ENCODE measurements at places on chromosomes 2 and 18. TPM values are rescaled to one million over a fixed set of nuclear protein-coding genes. Genes with fewer than 3 reads are reported as not detected.

DNA sequence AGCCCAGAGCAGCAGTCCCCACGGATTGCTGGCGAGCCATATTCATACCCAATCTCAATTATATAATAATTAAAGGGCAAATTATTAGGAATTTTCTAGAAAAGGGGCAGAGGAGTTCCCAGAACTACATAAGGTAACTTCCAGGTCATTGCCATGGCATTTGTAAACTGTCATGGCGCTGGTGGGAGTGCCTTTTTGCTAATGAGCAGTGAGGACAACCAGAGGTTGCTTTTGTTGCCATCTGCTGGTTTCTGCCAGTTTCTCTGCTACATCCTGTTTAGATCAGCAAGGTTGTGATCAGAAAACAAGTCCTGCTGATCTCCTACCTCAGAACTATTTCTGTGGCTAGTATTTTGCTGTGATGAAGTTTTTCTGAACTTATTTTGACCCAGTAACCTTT lies 159.8 kb upstream of the PIEZO2 start:
- no peak for DNase-seq

DNA sequence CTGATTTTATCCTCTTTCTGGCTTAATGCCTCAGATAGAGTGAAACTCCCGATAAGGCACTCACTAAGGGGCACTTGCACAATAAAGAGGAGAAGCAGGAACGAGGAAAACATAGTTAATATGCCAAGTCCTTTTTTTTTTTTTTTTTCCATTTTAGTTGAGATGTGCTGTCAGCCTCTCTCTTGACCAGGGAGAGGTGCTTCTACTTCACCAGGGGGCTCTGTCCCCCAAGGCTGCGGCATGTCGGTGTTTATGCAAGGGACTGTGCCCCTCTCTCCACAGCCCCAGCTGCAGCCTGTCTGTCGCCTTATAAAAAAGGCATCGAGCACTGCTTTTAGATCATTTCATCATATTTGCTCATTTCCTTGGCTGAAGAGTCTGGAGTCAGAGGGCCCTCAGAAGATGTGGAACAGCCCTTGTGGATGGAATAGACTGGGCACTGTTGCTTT lies 178.1 kb downstream of the SLC8A1 start:
- no peak for DNase-seq

- no peak for DNase-seq
Observed at GRCh38 chr18:13613591-13614501, 112.5 kb downstream of the FAM210A start.

DNA sequence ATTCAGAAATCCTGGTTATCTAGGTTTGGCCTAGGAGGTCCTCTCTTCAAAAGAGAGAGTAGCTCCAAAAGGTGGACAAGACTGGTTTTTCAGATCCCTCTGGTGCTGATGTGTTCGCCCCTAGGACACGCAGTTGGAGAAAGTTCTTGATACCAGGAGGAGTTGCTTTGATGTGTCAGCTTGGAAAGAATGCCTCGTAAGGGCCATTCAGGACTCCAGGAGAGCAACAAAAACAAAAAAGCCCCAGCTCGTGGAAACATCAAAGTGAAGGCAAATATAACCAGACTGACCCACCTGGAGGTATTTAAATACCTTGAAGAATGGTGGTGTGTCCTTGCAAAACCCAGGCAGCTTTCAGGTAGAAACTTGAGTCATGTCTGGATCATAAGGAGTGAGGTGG lies 12.5 kb upstream of the LBH start:
- DNase-seq = no peak

DNA sequence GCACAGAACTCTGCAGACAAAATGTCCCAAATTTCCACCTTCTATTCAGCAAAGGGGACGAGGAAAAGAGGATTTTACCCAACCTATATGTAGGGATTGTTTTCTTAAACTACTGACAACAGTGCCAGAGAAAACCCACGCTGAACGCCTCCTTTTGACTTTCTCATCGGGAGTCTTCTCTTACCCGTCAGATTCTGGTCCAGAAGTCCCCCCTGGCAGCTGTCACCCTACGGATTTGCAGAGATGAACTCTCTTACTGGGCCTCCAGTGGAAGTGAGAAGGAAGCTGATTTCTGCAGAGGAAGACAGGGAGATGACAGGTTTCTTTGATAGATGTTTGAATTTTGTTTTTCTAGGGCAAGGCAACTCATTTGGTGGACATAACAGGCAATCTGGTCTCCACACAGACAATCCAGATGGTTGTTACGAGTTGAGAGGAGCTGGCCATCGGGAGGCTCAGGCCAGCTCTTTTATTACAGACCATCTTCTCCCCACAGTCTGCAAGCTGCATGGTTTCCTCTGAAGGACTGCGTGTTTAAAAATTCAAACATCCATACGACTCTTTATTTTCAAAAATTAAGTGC lies 804.3 kb downstream of the RNF144A start:
- DNase-seq = no peak

DNA sequence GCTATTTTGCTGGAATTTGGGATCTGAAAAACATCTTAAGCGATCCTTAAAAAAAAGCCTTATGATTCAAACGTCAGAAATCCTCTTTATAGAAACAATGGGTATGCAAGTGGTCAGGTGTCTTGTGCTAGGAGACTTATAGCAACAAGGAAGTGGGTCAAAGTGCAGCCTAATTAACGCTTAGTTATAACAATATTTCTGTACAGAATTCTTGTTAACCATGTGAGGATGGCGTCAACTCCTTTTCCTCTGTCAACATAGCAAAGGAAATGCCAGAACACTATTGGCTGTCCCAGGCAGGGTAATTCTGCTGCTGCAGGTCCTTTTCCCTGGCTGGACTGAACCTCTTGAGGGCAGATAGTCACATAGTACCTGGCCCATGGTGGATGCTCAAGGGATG lies 189.4 kb downstream of the MSH2 start:
- no peak for DNase-seq

Gene POTEJ
- not detected for polyA plus RNA-seq

Gene LHCGR
- polyA plus RNA-seq = 3.4 TPM

Gene IKZF2
- polyA plus RNA-seq = 5.6 TPM

Gene IL1RN
- not detected for polyA plus RNA-seq

Gene C1QL2
- not detected for polyA plus RNA-seq

Data from AG04450 (cell line).